Anterior cingulate cortex (tissue), 58 donors: ENCODE measurements at places on chromosomes 13 and 19.

- no peak for DNase-seq
These were observed 868.9 kb upstream of the SLC10A2 start for GRCh38 chr13:103935117-103935516.

DNA sequence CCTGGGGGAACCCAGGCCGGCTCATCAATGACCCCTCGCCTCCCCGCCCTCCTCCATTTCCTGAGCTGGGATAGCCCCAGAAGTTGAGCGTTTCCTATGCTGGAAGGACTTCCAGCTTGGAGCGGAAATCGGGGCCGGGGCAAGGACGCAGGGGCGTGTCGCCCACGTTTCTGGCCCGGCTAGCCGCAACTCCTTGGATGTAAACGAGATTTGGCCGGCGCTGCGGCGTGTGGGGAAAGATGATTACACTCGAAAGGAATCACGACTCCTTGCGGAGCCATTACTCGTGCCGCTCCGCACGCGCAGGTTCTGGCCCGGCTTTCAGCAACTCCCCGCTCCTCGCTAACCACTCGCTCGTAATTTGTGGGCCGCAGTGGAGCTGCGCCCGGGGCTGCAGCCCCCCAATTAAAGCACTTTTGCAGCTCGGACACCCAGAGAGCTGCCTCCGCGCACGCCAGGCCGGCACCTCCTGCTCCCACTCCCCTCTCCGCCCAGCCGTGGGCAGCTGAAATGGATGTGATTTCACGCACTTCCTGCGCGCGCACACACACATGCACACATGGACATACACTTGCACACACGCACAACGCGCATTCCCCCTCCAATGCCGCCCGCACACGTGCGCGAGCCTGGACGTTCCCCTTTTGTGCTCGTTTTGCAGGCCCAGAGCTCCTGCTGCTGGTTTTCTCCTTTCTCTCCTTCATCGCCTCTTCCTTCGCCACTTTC lies 15.7 kb downstream of the ZIC5 start:
- no peak for DNase-seq

DNA sequence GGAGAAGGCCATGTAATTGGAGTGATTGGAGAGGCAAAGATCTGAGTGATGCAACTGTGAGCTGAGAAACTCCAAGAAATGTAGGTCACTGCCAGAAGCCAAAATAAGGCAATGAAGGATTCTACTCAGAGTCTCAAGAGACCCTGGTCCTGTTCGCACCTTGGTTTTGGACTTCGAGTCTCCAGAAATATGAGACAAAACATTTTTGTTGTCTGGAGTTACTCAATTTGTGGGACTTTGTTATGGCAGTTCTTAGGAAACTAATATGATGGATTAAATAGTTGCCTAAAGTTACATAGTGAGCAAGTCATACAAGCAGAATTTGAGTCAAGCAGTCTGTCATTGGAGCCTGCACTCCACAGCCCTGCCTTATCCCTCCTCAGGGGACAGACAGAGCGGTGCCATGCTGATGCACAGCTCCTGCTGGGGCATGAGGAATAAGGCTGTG lies 104.2 kb downstream of the ITGBL1 start:
- no peak for DNase-seq

DNA sequence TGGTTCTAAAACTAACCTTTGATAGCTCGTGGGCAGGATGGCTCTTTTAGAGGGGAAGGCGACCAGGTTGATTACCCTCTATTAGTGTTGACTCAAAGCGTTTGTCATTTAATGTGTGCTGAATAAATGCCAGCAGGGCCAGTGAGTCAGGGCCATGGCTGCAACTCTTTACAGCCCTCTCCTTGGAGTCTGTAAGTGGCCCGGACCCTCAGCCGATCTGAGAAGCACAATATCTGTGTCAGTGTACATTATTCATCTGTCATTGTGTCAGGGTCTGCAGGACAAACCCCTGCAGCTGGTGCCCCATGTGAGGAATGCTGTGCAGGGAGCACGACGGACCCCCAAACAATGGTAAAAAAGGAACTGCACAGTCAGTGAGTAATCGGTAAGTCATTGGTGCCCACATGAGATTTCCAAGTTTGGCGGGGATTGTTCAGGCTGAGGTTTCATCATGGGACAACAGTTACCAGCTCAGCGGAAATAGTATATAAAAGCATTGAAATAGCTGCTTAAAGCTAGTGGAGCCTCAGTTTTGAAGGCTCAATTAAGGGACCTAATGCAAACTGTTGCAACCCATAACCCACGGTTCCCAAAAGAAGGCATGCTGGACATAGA lies 139.1 kb downstream of the ZNF675 start:
- no peak for DNase-seq

DNA sequence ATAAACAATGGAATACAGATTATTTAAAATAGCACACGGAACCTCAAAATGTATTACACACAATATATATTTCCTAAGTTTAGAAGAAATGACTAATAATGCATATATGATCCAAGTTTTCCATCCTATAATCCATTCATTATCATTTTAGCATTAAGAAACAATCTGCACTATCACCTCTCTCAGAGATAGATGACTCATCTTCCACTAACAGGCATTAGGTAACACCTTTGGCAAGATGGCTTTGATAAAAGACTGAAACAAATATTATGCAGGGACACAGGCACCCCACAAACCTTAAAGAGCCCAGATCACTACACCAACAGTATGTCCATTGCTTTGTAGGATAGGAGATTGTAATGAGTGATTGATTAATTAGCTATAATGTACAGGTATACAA lies 4.1 kb downstream of the ENOX1 start:
- no peak for DNase-seq

GRCh38 chr13:30255696-30256095 lies 51.7 kb downstream of the KATNAL1 start:
- no peak for DNase-seq

DNA sequence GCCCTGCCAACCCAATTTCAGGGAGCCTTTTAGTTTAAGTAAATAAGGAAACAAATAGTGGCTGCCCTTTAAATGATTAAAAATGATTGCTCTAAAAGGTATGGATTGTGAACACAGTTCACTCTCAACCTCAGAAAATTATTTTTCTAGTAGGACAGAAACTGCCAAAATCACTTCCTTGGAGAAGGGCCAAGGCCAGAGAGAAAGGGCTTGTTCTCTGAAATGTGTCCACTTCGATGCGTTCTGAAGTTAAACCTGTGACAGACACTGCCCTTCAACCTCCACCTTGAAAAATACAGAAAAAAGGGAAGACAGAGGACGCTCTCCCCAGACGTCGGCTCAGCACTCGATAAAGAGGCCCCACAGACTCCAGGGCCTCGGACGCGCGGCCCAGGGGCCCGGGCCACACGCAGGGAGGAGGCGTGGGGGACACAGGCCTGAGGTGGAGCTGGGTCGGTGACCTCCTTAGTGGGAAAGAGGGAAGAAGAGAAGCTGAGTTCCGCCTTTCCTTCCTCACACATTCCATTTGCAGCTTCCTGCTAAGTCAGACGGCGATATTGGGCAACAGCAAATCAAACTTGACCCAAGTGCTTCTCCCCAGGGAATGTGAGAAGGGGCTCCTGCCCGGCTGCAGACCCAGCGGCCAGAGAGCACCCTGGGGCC lies 63.6 kb downstream of the RASA3 start:
- no peak for DNase-seq
